ENCODE measurements at places on chromosomes 2 and 18.

- no peak for DNase-seq
These were observed 51.7 kb downstream of the TGOLN2 start for GRCh38 chr2:85275984-85276540.

DNA sequence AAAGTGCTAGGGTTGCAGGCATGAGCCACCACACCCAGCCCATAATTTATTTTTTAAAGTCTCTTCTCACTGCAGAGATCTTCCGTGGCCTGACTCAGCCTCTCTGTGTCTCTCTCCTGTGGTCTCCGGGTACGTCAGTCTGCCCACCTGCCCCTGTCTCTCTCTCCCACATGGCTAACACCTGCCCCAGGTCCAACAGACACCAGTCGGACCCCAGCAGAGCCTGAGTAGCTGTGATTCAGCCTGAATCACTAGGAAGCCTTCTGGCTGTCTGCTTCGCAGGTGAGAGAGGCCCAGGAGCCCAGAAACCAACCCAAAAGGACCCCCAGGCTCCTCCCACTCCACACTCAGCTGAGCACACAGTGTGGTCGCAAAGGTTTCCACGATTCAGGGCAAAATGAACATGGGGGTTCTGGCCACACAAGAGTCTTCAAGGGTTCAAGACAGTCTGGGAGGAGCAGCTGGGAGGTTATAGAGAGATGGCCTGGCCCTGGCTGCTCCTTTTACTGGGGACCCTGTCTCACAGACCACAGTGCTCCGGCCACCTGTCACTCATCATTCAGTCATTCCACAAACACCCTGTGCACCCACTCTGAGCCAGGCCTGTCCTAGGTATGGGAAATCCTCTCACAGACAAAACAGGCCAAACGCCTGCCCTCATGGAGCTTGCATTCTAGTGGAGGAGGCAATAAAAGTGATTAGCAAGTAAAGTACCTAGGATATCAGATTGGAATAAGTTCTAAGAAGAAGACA, 8.6 kb downstream of the RUFY4 start:
- DNase-seq: no peak

- no peak for DNase-seq
These were observed 11.9 kb upstream of the TET3 start for GRCh38 chr2:73972846-73973245.

DNA sequence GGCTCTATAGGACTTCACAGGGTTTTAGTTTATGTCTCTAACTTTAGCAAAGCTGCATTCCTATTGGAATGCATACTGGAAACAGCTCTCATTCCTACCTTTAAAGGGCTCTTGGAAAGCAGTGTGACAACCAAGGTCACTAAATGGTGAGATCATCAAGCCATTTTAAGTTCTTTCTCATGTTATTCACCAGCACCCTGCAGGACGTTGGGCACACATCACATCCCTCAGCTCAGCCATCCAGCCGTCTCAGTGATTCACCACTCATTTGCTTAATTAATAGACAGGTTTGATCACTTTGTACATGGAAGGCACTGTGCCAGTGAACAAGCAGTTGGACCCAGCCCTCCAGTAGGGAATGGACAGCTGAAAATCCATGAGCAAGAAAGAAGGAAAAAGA, 32.2 kb upstream of the RBM44 start:
- DNase-seq: peak; percentile 63

DNA sequence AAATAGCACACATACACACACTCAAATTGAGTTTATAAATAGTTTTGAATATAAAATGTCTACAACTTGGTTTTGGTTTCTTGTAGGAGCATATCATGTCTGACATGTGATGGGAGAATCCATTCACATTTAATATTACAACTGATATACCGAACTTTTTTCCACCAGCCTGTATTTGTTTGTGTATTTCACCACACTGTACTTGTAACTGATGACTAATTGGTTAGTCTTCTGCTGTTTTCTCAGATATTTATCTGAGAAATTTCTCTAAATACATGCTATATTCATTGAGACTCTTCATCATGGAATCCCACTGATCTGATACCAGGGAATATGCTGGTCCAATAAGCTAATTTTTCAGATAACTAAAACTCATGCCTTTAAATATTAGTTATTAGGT, 56.3 kb upstream of the UBXN4 start:
- no peak for DNase-seq

DNA sequence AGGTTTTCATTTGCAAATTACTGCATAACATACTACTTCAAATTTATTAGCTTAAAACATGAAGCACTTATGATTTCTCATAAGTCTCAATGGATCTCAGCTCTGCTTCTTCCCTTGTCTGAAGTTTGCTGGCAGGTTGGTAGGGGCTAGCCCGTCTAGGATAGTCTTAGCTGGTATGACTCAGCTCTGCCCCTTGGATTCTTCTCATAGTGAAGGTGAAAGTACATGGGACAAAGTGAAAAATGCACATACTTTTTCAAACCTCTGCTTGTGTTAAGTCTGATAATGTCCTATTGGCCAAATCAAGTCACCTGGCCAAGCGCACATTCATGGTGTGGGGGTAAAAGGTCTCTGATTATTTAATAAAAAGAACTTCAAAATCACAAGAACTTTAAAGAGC, 184.8 kb upstream of the VWC2L start:
- no peak for DNase-seq

GRCh38 chr2:47611771-47612170, 171.2 kb upstream of the MSH6 start:
- DNase-seq: no peak

DNA sequence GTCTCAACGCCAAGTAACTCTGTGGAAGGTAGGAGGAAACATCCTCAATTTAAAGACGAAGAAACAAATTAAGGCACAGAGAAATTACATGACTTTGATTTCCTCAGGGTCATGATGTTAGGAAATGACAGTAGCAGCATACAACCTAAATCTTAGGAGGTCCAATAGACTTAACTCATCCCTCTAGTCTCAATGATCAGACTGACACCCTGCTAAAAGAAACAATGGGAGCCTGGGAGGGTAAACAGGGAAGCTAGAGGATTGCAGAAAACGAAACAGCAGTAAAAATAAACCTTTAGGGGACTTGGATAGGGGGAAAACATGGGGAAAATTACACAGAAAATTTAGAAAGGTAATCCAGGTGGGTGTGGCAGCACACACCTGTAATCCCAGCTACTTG, 56.0 kb downstream of the ROCK2 start:
- DNase-seq: no peak

DNA sequence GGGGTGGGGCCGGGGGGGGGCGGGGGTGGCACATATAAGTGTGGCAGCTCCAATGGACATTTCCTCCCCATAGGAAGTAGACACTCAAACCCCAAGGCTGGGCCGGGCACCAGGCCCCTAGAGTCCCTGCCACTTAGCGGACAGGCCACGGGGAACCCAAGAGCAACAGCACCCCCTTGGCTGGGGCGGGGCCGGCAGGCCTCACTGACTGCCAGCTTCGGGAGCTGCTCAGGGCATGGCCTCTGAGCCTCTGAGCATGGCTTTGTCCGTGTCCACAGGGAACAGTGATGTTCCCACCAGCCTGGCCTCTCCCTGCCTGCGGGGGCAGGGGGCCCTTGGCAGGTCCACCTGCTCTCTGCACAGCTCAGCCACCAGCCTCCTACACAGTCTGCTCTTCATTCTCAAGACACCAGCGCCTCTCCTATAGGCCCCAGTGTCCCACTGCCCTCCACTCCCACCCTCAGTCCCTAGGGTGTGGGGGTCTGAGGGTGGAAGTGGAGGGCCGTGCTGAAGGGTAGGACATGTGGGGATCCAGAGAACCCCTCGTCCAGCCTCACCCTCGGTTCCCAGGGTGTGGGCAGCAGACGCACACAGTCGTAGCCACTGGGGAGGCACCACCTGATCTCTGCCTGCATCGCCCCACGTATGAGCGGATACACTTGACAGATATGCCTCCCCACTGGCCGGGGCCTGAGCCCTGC, 106.7 kb downstream of the FAM210A start:
- no peak for DNase-seq

DNA sequence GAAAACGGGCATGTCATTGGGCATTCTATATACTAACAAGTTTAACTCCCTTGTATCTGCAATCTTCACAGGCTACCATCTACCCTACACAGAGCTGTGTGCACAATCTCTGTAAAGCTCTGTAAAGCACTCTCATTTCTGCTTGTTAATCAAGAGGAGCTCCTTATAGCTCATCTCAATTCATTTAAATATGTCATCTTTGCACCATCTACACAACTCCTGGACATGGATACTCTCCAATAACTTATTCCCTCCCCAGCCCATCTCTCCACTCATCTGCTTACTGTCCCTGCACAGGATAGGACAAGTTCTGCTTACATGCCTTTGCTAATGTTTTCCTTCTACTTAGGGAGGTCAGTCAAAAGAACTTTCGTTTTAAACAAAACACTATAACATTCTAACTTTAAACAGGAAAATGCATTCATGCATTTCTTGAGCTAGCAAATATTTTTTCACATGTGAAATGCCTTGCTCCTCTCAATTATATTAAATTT, 61.4 kb downstream of the DPP4 start:
- no peak for DNase-seq

DNA sequence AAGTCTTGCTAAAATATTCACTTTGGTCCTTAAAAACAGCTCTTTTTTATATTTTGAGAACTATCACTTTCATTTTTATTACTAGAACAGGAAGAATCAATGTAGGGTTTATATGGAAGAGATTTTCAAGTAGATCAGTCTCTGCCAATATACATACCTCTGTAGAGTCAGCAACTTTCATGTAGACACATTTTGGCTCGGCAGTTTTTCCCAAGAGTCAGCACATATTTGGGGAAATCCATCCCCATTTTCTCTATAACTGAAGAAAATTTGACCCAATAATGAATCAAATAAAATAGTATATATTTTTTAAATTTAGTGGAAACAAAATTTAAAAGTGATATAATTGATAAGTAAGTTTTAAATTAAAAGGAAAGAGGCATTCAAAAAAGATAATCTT, 329.8 kb upstream of the TFPI start:
- no peak for DNase-seq

DNA sequence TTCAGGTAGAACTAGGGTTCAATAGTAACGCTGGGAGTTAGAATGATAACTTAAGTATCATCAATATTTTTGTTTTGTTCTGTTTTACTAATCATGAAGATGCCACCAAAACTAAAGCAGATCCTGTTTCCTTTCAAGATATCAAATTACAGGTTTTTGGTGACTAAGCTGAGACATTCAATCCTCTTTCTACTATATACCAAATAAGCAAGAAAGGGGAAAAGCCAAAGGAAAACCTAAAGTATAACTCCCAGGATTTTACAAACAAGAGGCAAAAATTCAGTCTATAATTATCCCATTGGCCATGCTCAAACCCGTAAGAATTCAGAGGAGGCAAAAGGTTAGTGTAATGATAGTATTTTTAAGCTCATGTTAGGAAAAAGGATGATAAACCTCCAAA, 175.2 kb upstream of the CCDC150 start:
- DNase-seq: no peak

DNA sequence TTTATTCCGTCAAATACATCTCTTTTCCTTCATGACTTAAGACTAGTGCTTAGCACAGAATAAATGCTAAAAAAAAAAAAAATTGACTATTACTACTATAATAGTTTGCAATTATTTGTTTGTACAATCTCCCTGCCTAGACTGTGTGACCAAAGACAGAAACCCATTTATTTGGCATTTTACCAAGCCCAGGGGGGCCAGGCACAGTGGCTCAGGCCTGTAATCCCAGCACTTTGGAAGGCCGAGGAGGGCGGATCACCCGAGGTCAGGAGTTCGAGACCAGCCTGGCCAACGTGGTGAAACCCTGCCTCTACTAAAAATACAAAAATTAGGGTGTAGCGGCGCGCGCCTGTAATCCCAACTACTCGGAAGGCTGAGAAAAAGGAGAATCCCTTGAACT, 1.4 kb downstream of the ASB3 start:
- DNase-seq: no peak

GRCh38 chr2:231890896-231891513, 35.2 kb downstream of the NPPC start:
- no peak for DNase-seq

DNA sequence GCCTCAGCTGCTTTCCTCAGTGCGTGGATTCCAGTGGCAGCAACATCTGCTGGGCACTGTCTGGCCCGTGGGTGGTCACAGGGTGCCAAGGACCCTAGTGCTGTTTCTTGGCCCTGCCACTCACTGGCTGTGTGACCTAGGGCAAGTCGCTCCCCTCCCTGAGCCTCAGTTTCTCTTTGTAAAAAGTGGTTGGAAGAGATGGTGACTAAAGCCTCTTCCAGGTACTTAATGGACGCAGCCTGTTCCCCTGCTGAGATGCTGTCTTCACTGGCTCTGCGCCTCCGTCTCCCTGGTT, 42.2 kb downstream of the ATOH8 start:
- no peak for DNase-seq

GRCh38 chr2:215360596-215360995, 48.7 kb downstream of the ATIC start:
- DNase-seq: no peak

- DNase-seq: no peak
These were observed 23.2 kb upstream of the ZNF516 start for GRCh38 chr18:76518123-76518859.

- DNase-seq: no peak
These were observed 230.1 kb downstream of the ANAPC1 start for GRCh38 chr2:111653913-111654312.

All from epithelial cell of proximal tubule (primary cell).